NCI-H69 (cell line): ENCODE measurements at places on chromosomes 5 and 9.

DNA sequence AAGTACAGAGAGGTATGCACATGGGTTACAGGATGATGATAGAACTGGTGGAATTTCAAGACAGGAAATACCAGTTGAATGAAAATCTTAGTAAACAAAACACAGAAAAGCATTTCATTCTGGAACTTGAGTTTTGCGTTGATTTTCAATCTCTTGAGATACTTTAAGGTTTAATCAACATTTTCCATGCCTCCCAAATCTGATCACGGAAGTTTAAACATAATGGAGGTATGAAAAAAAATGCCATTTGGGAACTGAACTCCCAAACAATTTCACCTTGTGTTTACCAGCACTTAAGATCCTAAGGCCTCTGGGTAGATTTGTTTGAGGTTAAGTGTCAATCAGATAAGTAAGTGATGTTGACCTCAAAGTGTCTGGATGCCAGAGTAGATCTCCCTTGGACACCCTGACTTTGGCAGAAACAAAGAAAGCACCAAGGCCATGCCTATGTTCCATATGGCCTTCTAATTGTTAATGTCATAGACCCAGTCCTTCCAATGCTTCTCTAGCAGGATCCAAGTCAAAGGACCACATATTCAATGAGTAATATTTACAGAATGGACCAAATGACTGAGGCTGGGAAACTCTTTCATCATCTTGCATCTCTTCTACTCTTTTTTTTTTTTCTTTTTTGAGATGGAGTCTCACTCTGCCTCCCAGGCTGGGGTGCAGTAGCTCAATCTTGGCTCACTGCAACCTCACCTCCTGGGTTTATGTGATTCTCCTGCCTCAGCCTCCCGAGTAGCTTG is 216.9 kb downstream of the ARRDC3 start:
- DNase-seq, result no peak

GRCh38 chr5:34854459-34855174 is 15.7 kb downstream of the TTC23L start:
- peak; percentile 95 for DNase-seq

GRCh38 chr5:59999056-59999455 is 105.5 kb upstream of the PDE4D start:
- DNase-seq, result no peak

- no peak for DNase-seq
Measured at GRCh38 chr9:126516561-126516935, 97.2 kb upstream of the LMX1B start.

GRCh38 chr9:129936222-129936621 is 101.0 kb downstream of the USP20 start:
- DNase-seq, result peak; percentile 20

DNA sequence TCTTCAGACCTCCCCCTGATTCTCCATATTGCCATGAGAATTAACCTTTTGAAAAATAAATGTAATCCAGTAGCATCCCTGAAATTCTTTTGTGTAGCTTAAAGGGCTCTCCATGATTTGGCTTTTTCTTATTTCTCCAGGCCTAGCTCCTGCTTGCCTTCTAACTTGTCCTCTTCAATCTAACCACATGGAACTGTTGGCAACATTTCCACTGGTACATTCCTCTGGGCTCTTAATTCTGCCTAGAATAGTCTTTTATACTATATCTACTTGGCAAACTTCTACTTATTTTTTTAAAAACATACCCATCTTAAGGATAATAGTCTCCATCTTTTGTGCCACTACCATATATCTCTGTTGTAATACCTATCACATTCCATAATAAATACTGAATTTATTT is 54.1 kb downstream of the GNG10 start:
- no peak for DNase-seq

GRCh38 chr9:129414377-129414992 is 206.4 kb downstream of the C9orf50 start:
- peak; percentile 56 for DNase-seq

- no peak for DNase-seq
Measured at GRCh38 chr5:16412556-16412955, 53.0 kb downstream of the ZNF622 start.

DNA sequence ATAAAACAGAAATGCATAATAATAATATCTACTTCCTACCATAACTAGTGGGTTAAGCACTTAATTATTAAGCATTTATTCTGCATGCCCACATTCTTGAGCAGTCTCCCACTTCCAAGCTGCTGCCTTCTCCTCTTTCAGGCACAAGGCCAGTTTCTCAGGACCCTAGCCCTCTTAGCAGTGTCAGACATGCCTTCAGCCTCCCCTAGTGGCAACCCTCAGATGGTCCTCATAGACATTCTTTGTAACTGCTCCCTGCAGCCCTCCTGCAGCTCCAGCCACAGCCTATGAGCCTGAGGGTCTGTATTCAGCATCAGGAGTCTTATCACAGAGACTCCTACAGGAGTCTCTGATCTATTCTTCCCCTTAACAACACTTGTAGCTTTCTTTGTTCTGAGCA is 3.9 kb downstream of the IL9 start:
- peak; percentile 51 for DNase-seq

GRCh38 chr5:60883229-60883628 is 39.2 kb upstream of the ELOVL7 start:
- peak; percentile 52 for DNase-seq

GRCh38 chr5:89712134-89712700 is 697.3 kb downstream of the CETN3 start:
- no peak for DNase-seq

DNA sequence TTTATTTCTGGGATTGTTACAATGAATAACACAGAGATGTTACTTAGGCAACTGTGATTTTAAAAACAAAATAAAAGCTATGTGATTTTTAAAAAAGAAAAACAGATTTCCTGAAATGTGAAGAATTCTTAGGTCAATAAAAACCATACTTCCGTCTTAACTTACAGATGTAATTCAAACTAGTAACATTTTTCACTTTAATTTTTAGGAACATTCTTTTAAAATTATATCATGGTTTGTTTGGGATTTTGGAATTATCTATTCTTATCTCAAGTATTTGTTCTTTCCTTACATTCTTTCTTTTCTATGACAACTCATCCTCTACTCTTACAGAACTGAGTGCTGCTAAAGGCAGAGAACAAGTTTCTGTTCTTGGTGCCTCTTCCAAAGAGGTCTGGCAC is 159.5 kb downstream of the RAPGEF6 start:
- no peak for DNase-seq

DNA sequence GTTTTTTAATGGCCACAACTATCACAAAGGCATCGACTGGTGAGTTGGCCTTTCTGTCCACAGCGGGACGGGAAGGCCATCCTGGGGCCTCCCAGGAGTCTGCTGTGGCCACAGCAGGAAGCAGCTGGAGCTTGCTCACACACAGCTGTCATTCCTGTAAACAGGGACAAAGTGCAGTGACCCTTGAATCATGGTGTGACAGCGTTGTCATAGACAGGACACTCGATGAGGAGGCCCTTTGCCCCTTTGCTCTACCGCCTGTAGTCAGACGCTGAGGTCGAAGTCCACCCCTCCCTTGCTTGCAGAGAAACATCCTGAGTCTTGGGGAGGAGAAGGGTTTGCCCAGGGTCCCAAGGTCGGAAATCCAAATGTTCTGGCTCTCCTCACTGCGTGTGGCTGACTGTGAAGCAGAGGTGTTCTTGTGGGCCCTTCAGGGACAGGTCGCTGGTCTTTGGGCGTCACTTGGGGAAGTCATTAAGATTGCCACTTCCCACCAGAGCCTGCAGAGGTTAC is 35.1 kb downstream of the NDST1 start:
- DNase-seq, result no peak

- DNase-seq, result no peak
Measured at GRCh38 chr9:79289856-79290255, 281.9 kb upstream of the TLE4 start.

- no peak for DNase-seq
Measured at GRCh38 chr5:10515492-10515891, 48.4 kb upstream of the ANKRD33B start.

DNA sequence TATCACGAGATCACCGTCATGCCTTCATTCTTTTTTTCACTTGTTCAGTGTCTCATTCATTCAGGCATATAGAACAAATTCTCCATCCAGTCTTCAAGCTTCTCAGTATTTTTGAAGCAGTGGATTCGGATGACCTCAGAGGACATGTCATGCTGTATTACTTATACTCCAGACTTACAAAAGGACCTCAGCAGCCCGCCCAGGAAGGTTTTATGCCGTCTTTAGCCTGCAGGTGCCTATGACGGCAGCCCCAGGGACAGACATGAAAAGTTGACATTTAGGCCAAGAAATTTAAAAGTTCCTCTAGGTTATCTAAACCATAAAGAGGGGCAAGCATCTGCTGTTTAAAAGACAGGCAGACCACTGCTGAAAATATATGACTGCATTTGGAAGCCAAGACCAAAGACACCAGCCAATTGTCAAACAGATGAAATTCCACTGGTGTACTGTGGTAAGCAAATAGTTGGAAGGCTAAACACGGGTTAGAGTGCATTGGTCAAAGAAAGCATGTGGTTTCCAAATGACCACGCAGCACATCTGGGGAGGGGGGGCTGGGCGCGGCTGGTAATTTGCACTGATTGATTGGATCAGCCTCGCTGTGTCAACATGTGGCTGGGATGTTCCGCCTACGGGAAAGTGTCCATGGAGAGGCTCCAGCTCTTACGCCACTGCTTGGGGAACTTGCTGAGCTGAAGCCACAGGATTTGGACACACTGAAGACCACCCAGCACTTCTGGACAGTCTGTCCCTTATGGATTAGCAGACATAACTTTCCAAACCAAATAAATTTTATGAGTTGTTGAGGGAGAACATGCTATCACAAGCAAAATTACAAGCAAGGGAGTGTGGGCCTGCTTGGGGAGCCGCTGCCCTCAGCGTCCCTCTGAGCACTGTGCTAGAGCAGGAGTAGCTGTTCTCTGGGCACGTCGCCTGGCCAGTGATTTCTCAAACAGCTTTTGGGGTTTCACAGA is 173.6 kb downstream of the FANCC start:
- DNase-seq, result no peak

- DNase-seq, result peak; percentile 79
Measured at GRCh38 chr9:79116041-79116440, 455.7 kb upstream of the TLE4 start.

DNA sequence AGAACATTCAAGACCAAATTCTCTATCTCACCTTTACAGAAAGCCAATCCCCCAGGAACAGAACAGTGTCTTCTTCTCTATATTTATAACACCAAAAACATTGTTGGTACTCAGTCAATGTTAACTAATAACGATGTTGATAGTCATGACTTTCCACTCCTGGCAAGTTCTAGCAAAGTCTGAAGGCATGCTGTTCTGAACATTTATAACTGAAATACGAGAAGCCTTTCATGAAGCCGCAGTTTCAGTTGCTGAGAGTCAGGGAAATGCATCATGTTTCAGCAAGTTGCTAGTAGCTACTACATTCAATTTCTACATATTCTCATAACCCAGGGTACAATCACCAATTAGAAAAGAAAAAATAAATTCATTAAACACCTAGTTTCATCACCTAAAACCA is 301.4 kb downstream of the PDE4D start:
- DNase-seq, result peak; percentile 55

DNA sequence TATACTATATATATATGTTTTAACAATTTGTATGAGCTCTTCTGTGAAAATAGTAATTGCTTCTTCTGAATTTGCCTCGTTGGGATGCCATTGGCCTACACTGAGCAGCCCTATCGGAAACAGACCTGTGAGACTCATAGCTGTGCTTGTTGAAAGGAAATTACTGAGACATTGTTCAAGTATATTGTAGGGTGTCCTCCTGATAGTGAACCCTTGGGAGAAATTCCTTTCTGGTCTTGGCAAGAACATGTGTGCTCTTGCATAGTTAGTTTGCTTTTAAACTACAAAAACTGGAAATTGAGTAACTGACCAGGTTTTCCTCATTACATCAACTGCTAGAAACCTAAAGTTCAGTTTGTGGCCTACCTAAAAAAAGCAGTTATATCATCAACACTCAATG is 160.9 kb downstream of the LURAP1L start:
- DNase-seq, result no peak

- DNase-seq, result no peak
Measured at GRCh38 chr5:34021334-34021733, 13.5 kb upstream of the AMACR start.

GRCh38 chr9:131418143-131419025 is 24.5 kb downstream of the PRRC2B start:
- DNase-seq, result peak; percentile 88

GRCh38 chr9:122389799-122390481 is 19.1 kb downstream of the PTGS1 start:
- peak; percentile 56 for DNase-seq

GRCh38 chr5:123803359-123803758 is 291.4 kb downstream of the CSNK1G3 start:
- DNase-seq, result peak; percentile 21

GRCh38 chr5:59745415-59745863 is 148.1 kb downstream of the PDE4D start:
- DNase-seq, result peak; percentile 96
